ENCODE measurements at places on chromosomes 7 and 10. TPM values are rescaled to one million over a fixed set of nuclear protein-coding genes. Genes with fewer than 3 reads are reported as not detected.

PDE6C gene
- not detected for total RNA-seq

SOSTDC1 gene
- total RNA-seq: 6.2 TPM

GTF2IRD2 gene
- total RNA-seq: 5.9 TPM

OPALIN gene
- total RNA-seq: not detected

AP3M1 gene
- total RNA-seq: 43.1 TPM

CDH23 gene
- 0.18 TPM for total RNA-seq

BLVRA gene
- 42.8 TPM for total RNA-seq

GRCh38 chr10:96690755-96691730, 29.3 kb downstream of the PIK3AP1 start:
- DNase-seq: no peak

- DNase-seq: no peak
These were observed 210.9 kb downstream of the TEX36 start for GRCh38 chr10:125472010-125472607.

DNA sequence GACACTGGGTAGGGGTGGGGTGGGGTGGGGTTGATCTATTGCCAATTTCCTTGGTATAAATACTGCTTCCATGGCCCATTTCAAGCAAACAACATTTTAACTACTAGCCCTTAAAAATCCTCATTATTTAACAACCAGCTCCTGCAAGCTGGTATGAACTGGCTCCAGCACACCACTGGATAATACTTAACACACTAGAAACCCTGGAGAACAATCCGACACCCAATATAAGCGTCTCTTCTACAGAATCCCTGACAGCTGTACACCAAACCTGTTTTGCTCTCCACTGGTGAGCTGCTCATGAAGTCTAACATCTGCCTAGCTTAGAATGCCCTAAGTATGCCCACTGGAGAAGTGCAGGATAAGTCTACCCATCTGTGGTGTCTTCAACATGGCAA, 116.8 kb downstream of the HIPK2 start:
- no peak for DNase-seq

DNA sequence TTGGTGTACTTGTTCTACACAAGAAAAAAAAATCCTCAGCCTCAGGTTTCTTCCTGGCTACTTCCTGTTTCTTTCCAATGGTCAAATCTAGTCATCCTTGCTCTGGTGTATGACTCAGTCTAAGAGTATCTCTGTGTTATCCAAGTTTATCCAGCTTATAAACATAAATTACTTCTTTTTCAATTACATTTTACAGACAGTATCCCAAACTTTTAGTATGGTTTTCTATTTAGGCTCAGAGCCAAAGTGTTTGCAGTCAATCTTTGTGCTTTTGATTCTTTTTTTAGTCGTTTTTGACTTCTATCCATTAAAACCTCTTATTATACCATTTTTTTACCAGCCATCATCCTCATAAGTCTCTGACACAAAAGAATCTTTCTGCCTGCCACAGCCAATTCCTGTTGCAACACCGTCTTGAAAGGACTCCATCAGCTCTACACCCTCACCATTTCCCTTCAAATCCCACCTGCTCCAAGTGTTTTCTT, 294.6 kb downstream of the PTEN start:
- no peak for DNase-seq

DNA sequence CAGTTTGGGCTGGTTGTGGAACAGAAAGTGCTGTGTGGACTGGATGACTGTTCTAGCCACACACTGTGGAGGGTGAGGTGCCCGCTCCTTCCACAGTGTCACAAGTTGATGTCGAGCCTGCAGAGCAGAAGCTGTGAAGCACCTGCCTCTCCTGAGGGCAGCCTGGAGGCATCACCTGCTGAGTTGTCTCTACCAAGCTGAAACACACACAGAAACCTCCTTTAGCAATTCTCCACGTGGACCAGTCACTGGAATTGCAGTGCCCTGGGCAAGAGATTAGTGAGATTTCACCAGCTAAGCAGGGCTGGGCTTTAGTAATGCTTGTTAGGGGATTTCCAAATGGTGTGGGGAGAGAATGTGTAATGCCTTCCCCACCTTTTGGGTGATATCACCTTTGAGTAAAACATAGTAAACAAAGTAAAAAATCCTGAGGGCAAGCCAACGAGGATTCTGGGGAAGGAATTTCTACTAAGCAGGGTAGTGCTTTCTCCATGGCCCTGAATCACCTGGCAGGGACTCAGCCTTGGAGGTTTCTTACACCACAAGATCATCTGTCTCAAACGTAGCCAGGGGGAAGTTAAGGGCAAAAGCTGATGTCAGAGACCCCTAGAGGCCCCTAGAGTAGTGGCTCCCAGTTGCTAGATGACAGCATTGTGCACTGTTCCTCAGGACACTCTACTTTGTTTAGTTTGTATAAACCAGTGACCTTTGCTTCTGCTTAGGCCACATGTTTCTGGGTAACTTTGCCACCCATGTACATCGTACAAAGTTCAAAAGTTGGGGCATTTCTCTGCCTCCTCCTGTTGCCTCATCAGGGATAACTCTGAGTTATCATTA, 233.1 kb upstream of the IGFBP3 start:
- DNase-seq: peak; percentile 11

GRCh38 chr10:92553959-92554358, 19.9 kb downstream of the IDE start:
- no peak for DNase-seq

DNA sequence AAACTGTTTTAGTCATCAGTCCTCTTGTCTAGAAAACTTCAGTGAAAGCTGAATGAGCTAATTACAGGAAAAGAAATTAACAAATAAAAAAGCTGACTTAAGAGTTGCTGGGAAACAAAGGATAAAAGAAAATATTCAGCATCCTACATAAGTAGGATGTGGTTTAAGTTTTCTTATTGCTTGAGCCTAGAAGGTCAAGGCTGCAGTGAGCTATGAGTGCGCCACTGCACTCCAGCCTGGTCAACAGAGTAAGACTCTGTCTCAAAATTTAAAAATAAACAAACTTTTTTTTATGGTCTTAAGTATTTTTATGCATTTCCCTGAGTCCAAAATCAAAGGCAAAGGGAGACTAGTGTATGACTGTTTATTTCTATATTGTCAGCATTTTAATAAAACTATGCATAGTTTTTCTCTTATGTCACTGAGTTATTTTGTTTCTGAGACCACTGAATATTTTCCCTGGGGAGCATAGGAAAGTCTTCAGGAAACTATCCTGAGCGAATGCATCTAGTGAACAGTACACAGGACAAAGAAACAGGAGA, 40.0 kb upstream of the LRRN3 start:
- no peak for DNase-seq

GRCh38 chr10:126191192-126191591, 197.1 kb downstream of the ADAM12 start:
- peak; percentile 23 for DNase-seq

DNA sequence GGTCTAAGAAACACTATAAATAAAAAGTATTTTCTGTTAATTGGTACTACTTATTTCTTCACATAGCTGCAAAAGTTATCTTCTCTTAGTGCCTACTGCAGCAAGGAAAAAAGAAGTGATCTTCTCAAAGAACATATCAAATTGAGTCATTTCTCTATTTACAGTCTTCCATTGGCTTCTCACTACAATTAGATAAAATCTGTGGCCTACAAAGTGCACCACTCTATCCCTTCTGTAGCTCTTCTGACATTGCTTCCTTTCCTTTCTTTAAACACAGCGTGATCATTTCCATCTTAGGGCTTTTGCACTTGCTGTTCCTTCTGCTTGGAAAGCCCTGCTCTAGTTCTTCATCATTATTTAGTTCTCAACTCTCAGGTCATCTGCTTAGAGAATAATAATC, 44.7 kb downstream of the MXI1 start:
- DNase-seq: no peak

DNA sequence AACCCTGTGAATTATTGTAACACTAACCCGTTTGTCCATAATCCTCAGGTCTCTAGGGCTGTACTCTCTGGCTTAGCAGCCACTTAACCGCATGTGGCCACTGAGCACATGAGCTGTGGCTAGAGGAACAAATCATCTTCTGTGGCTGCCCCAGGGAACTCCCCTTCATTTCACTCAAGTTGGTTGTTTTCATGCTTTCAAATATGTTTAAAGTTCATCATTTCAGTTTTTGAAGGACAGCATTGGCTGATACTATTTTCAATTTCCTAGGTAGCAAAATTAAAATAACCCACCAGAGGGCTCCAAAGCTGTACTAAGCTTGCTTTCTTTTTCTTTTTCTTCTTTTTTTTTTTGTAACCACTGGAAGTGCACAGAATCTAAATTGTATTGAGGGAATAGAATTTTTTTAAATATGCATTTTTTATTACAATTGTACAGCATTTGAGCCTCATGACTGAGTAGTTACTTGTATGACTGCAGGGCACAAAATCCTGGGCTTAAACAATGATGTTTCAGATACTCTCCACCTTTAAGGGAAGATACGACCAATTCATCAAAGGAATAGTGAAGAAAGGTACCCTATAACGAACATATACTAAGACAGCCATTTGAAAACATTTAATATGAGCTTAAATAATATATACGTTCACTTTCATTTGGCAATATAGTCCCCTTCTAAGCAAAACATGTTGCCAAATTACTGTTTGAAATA, 38.6 kb downstream of the MRC1 start:
- DNase-seq: peak; percentile 11

DNA sequence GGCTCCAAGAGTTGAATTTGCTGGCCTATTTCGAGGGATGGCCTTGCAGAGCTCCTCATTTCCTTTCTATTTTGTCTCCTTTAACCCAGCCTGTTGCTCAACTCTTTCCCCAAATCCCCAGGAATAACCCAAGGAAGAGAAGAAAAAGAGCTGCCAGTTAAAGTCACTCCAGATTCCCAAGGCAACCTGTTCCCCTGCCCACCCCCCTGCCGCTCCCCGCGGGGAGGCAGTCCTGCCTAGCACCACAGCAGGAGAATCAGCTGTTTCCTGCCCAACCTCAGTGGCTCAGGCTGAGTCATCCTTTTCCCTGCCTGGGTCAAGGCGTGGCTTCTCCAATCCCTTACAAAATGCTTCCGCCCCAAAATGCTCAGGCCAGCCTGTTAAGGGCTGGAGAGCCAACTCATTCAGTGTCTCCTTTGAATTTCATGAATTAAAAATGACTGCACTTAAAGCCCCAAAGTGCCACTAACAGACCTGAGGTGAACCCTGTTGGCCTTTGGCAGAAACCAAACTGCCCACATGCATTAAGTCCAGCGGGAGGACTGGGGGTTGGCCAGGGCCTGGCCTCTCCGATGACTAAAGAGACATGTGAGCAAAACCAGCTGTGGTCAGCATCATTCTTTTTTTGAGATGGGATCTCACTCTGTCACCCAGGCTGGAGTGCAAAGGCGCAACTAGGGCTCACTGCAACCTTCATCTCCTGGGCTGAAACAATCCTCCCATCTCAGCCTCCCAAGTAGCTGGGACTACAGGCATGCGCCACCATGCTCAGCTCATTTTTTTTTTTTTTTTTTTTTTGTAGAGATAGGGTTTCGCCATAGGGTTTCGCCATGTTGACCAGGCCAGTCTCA, 83.2 kb upstream of the KIF5B start:
- DNase-seq: peak; percentile 92

- peak; percentile 62 for DNase-seq
These were observed 142.2 kb downstream of the EMX2 start for GRCh38 chr10:117684672-117685211.

GRCh38 chr7:106737202-106737562, 76.2 kb upstream of the CCDC71L start:
- DNase-seq: no peak

DNA sequence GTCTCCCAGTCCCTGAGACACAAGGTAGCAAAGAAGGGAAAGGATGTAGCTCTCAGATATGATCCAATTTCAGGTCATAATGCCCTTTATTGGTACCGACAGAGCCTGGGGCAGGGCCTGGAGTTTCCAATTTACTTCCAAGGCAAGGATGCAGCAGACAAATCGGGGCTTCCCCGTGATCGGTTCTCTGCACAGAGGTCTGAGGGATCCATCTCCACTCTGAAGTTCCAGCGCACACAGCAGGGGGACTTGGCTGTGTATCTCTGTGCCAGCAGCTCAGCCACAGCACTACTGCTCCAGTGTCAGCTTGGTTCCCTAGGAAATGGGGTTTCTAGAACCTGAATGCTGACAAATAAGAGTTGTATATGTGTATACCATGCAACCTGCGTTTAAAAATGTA, 74.6 kb upstream of the PRSS58 start:
- no peak for DNase-seq

GRCh38 chr7:47241112-47242065, 340.5 kb downstream of the TNS3 start:
- DNase-seq: no peak

DNA sequence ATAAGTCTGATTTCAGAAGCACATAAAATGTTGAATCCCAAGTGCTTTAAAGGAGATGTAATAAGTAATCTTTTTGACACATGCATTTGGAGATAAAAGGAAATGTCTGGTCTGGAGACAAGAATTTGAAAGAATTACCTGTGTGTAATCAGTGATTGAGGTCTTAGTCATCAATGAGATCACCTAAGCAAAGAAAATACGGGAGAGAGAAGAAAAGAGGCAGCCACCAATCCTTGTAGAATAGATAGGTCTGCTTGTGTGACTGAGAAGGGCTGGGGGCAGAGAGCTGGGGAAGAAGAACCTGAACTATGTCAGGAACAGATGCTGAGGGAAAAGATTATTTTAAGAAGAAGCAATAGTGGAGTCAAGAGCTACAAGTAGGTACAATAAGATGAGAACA, 49.3 kb upstream of the ITPRID1 start:
- DNase-seq: no peak

GRCh38 chr7:157088136-157088535, 50.6 kb upstream of the UBE3C start:
- DNase-seq: no peak

GRCh38 chr10:78533776-78534175, 500.1 kb downstream of the RPS24 start:
- DNase-seq: no peak

GRCh38 chr7:80330434-80330833, 181.4 kb downstream of the GNAT3 start:
- DNase-seq: no peak
